ENCODE measurements at places on chromosomes 4 and X.

DNA sequence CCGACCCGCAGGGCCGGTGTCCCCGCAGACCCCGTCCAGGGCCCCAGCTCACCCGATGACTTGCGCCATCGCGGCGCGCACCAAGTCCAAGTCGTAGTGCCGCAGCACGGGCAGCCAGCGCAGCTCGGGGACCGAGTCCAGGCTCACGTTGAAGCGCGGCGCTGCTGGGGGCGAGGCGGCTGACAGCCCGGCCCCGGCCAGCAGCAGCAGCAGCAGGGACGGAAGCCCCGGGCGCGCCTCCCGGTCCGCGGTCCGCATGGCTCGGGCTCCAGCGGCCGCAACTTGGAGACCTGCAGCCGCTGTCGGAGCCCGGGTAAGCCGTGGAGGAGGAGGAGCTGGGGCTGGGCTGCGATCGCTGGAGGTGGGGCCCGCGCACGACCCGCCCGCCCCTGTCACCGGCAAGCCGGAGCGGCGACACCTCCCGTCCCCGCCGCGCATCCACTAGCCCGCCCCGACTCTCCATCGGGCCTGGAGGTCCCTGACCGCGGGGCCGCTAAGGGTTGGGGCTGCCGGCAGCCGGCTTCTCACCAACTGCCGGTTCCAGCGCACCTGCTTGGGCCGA is at the start of gene NAAA:
Gene NAAA, minus strand, starts transcription at position 322 of the 562 bp plus-strand sequence. Its CDS starts 64 bp downstream, at position 258.
- DNase-seq: peak; percentile 18

- no peak for DNase-seq
These were observed 292.8 kb upstream of the BOD1L1 start for GRCh38 chr4:13920111-13920875.

GRCh38 chr4:12697970-12698369 is 786.2 kb downstream of the RAB28 start:
- DNase-seq: no peak

DNA sequence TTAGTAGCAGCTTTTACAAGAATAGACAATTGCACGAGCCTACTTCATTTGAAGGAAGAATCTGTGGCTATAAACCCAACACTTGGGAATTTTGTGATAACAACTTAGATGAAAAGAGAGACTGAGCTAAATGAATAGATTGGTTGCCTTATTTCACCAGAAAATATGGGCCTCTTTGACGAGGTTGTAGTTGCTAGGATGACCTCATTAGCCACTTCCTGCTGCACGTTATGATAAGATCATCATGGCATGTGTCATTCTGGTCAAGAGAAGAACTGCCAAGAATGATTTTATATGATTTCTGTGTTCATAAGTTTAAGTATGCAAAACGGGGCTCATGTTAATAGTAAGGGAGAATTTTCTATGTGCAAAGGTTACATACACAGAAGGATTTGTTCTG is 321.9 kb upstream of the GIMD1 start:
- DNase-seq: no peak

- DNase-seq: no peak
These were observed 307.5 kb upstream of the FAM241A start for GRCh38 chr4:111837761-111838160.

- DNase-seq: no peak
These were observed 332.7 kb downstream of the PABPC4L start for GRCh38 chr4:133868856-133869255.
